ENCODE measurements at places on chromosomes 12 and 14. TPM values are rescaled to one million over a fixed set of nuclear protein-coding genes. Genes with fewer than 3 reads are reported as not detected.

The FAM222A gene
- total RNA-seq = 0.89 TPM

The KRT72 gene
- not detected for total RNA-seq

The PROX2 gene
- not detected for total RNA-seq

The HOXC6 gene
- 2.5 TPM for total RNA-seq

The HNF1A gene
- not detected for total RNA-seq

The KCNJ8 gene
- not detected for total RNA-seq

The SMOC1 gene
- not detected for total RNA-seq

DNA sequence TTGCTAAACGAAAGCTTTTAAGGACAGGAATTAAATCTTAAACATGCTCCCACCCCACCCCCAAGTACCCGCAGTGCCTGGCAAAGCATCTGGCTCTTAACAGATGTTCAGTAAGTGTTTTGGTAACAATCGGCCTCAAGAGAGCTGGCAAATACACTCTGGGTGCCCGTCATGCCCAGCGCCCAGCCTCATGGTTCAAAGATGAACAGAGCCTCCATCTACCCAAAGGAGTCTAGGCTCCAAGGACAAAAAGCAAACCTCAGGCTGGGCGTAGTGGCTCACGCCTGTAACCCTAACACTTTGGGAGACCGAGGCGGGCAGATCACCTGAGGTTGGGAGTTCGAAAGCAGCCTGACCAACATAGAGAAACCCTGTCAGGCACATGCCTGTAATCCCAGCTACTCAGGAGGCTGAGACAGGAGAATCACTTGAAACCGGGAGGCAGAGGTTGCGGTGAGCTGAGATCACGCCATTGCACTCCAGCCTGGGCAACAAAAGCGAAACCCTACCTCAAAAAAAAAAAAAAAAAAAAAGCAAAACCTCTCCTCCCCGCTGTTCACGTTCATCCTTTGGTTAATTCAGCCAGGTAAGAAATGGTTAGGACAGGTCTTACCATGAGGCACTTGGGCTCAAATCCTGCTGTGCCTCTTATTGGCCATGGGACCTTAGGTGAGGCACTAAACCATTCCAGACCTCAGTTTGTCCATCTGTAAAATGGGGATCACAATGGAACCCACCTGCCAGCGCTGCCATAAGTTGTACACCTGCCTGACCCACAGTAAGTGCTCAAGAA is 151.3 kb downstream of the BCL11B start:
- no peak for DNase-seq

DNA sequence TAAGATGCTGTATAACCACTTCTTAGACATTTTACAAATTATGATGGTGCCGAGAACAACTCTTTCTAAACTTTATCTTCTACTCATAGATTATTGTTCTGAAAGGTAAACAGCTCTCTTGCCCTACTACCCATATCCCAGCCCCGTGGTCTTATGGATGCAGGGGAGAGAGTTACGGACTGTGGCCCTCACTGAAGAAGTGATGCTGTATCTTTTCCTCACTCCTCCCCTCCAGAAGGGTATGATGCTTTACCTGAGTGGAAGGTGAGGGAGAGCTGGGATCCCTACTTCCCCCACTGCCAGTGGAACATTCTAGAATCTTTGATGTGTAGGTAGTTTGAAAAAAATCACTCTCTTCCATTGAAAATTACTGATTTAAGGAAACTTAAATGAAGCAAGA is 3.5 kb downstream of the TSHR start:
- DNase-seq = no peak

GRCh38 chr12:54689984-54690383 is 41.8 kb upstream of the DCD start:
- peak; percentile 1 for DNase-seq

DNA sequence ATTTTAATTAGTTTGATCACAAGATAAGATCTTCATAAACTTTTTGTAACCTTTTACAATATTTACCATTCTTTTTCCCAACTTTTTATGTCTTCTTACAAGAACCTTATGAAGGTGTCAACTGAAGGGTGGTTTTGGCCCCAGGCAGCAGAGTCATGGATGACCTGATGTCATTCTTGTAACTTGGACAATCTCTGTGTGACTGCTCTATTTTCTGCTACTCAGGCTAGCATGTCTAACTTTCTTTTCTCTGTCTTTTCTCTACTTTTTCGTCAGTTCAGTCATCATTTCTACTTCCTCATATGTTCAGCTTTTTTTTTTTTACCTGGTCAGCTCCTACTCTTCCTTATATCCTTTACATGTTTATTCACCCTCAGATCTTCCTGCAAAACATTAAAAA is 150.7 kb upstream of the PTPRQ start:
- DNase-seq = peak; percentile 22

DNA sequence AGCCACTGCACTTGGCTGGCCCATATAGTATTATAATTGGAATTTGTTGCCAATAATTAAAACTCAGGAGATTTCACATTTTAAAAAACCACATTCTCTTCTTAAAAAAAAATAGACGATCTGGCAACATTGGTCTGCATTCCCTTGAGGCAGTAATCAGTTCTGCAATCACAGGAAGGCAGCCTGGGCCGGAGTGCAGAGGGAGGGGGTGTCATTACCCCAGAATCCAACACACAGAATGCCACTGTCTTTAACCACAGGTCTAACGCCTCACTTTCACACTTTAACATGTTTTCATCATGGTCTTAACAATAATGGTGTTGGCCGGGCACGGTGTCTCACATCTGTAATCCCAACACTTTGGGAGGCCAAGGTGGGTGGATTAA is 100.1 kb downstream of the SCARB1 start:
- no peak for DNase-seq

- DNase-seq = no peak
Measured at GRCh38 chr14:98512501-98513251, 759.3 kb downstream of the BCL11B start.

GRCh38 chr14:29925101-29925722 is 2.4 kb downstream of the PRKD1 start:
- DNase-seq = peak; percentile 47

GRCh38 chr12:12365446-12365802 is 8.5 kb downstream of the BORCS5 start:
- DNase-seq = no peak

- DNase-seq = peak; percentile 62
Measured at GRCh38 chr12:96457191-96457930, 32.0 kb upstream of the CFAP54 start.

GRCh38 chr14:86847140-86847539 is 1145.8 kb downstream of the GALC start:
- no peak for DNase-seq

DNA sequence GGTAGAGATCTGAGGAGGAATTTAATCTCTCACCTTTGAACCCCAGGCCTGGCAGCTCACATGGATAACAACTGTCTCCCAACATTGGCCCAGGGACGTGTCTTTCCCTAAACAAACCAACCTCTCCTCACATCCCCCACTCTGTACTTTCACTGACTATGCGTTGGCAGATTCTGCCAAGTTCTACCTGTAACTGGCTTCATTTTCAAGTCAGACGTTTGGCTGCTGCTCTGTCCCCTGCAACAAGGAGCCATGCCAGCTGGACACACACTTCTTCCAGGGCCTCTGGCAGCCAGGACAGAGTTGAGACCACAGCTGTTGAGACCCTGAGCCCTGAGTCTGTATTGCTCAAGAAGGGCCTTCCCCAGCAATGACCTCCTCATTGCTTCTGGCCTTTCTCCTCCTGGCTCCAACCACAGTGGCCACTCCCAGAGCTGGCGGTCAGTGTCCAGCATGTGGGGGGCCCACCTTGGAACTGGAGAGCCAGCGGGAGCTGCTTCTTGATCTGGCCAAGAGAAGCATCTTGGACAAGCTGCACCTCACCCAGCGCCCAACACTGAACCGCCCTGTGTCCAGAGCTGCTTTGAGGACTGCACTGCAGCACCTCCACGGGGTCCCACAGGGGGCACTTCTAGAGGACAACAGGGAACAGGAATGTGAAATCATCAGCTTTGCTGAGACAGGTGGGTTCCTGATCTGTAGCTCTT is at the start of gene INHBC:
Gene INHBC, plus strand, starts transcription at position 268 of the 707 bp plus-strand sequence. Its CDS starts 103 bp downstream, at position 371.
- no peak for DNase-seq

GRCh38 chr12:92193063-92193462 is 47.4 kb upstream of the BTG1 start:
- DNase-seq = no peak

- no peak for DNase-seq
Measured at GRCh38 chr12:42482041-42482747, 107.4 kb downstream of the PRICKLE1 start.

DNA sequence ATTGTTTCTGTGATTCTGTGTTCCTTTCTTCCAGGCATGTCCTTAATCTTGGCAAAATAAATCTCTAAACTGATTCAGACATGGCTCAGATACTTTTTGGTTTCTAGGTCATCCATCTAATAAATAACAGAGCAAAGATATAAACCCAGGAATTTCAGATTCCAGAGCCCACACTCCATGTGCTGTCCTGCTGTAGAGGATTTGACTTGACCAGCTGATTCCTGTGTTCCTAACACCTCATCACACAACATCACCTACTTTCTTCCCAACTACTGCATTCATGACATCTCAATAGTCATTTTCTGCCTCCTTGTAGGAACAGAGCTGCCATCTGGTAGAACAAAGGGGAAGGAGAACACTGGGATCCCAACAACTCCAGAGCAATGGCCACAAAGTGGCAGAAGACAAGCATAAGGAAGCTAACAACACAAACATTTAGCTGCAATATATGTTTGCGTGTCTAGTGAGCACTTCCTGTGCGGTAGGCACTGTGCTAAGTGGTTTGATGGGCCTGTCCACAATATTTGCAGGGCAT is 91.9 kb upstream of the OVCH1 start:
- no peak for DNase-seq

GRCh38 chr14:56331592-56332216 is 213.5 kb downstream of the PELI2 start:
- no peak for DNase-seq

- no peak for DNase-seq
Measured at GRCh38 chr14:63672417-63673180, 30.9 kb upstream of the WDR89 start.

DNA sequence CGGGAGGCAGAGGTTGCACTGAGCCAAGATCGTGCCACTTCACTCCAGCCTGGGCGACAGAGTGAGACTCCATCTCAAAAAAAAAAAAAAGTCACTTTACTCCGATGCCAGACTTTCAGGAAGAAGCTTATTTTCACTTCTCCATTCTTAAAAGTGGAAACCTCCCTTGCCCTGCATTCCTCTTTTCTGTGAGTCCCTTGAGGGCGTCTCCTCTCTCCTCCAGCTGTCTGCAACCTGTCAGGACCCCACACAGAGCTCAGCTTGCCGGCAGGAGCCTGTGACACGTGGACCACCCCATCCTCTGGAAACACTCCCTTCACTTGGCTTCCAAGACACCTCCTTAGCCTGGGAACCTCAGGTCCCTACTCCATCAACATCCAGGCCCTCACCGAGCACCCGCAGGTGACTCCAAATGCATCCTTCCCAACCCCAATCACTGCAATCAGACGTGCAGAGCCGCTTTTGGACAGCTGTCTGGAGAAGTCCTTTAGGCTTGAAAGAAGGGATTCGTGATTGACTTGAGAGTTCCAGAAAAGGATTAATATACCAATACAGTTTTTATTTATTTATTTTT is 34.3 kb downstream of the SLC15A4 start:
- no peak for DNase-seq

DNA sequence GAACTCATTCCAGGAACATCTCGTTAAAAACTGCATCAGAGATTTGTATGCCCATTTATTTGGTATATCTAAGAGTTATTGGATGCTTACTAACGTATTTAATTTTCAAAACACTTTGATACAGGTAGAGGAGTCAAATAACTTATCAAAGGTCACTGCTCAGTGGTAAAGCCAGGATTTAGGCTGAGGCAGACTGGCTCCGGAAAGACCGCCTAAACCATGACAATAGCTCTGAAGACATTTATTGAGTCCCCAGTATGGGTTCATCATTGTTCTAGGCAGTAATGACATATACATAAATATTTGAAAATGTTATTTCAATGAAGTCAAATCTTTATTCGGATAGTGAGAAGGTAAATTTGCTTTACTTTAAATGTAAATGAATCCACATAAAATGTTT is 30.3 kb downstream of the WBP11 start:
- DNase-seq = no peak

GRCh38 chr12:4505376-4505986 is 33.2 kb upstream of the RAD51AP1 start:
- peak; percentile 70 for DNase-seq

GRCh38 chr14:52006361-52006760 is 17.0 kb downstream of the RTRAF start:
- no peak for DNase-seq

DNA sequence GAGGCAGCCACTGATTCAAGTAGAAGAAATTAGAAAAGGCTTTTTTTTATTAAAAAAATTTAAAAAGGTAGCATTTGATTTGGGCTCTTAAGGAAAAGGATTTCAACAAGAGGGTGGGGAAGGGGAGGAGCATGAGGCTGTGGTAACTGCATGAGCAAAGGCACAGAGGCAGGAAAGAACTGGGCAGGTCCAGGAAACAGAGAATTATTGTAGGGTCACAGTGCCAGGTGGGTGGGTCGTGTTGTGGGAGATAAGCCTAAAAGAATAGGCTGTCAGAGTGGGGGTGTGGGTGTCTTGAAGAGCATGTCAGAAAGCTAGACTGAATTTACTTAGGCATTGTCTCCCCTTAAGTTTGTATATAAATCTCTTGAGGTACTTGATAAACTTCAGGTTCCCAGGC is 7.8 kb downstream of the LIMA1 start:
- DNase-seq = no peak

DNA sequence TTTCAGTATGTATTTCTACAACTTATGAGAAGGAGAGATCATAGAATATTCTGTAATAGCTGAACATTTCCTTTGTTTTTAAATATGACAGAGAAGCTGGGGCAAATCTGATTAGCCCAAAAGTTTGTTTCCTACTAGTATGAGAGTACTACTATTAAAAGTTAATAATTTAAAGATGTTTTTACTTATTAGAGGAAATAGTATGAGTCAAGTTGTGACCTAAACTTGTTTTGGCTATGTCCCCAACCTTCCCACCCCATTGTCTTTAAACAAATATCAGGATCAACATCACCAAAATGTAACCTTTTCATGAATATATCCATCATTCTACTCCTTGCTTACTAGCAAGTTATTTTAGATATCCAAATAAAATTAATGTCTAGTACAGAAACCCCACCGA is 10.5 kb downstream of the GNPNAT1 start:
- no peak for DNase-seq

DNA sequence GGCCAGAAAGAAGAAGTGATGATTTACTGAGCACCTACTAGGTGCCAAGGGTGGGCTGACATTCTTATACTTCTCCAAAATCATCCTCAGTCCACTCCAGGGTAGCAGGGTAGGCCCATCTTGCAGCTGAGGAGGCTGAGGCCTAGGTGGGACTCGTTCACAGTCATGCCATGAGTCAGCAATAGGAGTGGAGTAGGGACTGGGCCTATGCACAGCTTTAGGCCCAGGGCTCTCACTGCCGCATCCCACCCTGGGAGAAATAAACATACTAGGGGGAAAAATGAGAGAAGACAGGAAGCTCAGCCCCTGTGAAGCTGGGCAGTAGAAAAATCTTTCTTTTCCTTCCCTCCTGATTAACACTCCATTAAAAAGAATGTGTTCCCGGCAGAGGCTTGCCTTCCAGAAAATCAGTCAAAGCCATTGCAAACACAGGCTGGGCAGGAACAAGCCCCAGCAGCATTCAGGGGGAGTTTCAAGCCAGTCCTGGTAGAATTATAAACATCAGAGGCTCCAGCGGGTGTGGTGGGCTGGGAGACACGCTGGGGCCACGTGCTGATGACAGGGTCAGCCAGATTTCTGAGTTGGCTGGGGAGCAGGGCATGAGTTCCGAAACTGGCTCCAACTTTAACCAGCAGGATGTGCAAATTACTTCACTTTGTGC is 1.8 kb downstream of the HSPB8 start:
- peak; percentile 62 for DNase-seq
